NCI-H460 (cell line): ENCODE measurements at places on chromosomes 7 and 10. TPM values are rescaled to one million over a fixed set of nuclear protein-coding genes. Genes with fewer than 3 reads are reported as not detected.

The GOT1 gene
- total RNA-seq, result 152 and 157 TPM in 2 replicates

The HABP2 gene
- total RNA-seq, result not detected in 2 replicates

The TMEM236 gene
- total RNA-seq, result 0.10 and 0.17 TPM in 2 replicates

The SND1 gene
- total RNA-seq, result 184 and 193 TPM in 2 replicates

The SBDS gene
- 125 and 140 TPM in 2 replicates for total RNA-seq

The ZPBP gene
- total RNA-seq, result not detected in 2 replicates

The CTAGE4 gene
- total RNA-seq, result 0.12 TPM in 2 replicates

The TCAF2 gene
- total RNA-seq, result 23.0 and 28.9 TPM in 2 replicates

GRCh38 chr10:20247891-20248708 lies 431.9 kb downstream of the PLXDC2 start:
- no peak for DNase-seq

DNA sequence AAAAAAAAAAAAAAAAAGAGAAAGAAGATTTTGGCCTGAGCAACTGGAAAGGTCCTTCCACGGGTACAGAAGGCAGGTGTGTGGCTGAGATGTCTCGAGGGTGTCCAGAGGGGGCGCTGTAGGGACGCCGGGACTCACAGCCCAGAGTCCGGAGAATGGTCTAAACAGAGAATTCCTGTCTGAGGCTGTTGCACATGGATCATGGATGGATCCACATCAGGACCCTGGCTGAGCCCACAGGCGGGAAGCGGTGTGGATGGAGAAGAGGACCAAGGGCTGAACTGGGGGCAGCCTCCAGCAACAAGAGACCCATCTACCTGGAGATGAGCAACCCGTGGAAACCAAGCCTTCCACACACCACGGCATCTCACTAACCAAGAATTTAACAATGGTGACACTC lies 55.0 kb downstream of the PKD1L1 start:
- DNase-seq, result peak; percentile 4

DNA sequence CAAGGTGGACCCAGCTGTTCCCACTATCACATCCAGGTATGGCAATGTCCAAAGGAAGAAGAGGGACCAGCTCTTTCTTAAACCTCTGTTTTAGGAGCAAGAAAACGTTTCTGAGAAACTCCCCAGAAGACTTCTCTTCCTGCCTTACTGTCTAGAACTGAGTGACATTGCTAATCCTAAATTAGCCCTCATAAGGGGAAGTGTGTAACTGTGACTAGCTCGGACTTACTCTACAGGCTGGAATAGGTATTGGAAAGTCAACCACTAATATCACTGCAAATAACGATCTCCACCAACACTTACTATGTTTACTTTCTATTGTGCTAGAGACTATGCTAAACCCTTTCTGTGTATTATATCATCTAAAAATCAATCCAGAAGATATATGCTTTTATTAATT lies 49.9 kb upstream of the RELN start:
- DNase-seq, result no peak

DNA sequence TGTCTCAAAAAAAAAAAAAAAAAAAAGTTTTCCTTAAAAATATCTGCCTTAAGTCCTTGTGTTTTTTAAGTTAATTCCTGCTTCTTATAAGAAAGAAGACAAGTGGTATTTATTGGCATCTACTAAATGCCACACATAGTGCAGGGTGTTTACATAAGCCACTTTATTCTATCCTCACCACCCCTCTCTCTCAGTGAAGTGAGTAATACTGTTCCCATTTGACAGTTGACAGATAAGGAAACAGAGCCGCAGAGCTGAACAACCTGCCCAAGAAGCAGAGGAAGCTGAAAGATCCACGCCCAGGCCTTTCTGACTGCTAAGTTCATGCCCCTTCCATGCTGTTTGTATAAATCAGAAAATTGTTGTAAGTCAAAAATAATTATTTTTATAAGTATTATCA lies 54.1 kb downstream of the ABLIM1 start:
- peak; percentile 41 for DNase-seq

DNA sequence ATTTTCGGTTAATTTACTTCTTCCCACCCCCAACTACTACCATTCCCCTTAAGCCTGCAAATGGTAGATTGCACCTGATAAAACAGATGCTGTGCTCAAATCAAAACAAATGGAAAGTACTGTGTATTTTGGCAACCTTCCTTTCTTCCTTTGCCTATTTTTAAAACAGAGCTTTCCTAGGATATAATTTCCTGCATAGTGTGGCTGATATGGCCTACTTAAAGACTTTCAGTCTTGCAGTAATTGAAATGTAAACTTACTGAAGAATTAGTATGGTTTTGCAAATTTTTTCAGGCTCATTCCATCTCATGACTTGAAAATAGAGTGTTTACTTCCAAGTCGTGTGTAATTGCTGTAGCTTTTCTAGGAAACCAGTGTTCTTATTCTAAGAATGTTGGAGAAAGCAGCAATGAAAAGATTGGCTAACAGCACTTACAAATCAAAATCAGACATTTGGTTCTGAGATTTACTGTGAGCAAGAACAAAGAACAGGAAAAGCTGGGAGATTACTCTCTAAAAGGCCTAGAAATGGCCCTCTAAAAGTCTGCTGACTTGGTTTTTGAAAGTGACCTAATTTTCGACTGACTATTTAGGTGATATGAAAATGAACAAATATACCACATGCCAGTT lies 52.0 kb downstream of the REEP3 start:
- DNase-seq, result no peak

GRCh38 chr10:72044417-72045041 lies 43.8 kb downstream of the SPOCK2 start:
- no peak for DNase-seq

GRCh38 chr7:39565538-39565937 lies 666 bp upstream of the YAE1 start:
- no peak for DNase-seq

DNA sequence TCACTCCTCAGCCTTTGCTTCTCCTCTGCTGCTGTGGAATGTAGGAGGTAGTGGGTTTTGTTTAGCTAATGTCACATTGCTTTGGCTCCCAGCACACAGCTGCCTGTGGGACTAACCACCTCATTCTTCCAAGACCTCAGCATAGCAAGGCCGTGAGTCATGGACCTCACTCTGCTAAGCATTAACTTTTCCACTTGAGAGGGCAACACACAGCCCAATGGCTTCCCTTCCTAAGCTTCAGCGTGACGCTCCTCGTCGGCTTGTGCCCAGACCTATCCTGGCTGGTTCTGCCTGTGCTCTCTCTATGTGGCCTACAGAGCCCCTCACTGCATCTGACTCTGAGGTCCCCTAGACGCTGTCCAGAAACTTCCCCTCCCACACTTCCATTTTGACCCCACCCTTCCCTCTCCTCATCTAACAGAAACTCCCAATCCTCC lies 23.3 kb downstream of the MYOF start:
- peak; percentile 91 for DNase-seq

GRCh38 chr7:148670374-148670773 lies 28.3 kb upstream of the CUL1 start:
- no peak for DNase-seq

GRCh38 chr10:29761916-29762315 lies 127.1 kb upstream of the SVIL start:
- DNase-seq, result no peak

DNA sequence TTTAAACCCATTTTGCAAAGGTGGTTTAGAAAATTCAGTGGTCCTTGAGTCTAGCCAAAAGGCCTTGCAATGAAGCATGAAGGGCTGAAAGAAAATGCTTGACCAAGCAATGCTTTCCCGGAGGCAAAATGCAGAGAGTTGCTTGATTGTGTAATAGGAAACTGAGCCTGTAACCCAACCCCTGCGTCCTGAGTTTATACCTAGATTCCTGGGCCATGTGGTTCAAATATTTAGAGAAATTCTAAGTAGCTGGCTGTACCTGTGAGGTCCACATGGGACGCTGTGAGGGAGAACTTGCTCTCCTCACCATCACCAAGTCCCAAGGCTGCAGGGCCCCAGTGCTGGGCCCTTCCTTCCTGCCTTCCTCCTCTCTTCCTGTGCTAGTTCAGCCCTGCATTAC lies 45.7 kb downstream of the CXCL12 start:
- no peak for DNase-seq

DNA sequence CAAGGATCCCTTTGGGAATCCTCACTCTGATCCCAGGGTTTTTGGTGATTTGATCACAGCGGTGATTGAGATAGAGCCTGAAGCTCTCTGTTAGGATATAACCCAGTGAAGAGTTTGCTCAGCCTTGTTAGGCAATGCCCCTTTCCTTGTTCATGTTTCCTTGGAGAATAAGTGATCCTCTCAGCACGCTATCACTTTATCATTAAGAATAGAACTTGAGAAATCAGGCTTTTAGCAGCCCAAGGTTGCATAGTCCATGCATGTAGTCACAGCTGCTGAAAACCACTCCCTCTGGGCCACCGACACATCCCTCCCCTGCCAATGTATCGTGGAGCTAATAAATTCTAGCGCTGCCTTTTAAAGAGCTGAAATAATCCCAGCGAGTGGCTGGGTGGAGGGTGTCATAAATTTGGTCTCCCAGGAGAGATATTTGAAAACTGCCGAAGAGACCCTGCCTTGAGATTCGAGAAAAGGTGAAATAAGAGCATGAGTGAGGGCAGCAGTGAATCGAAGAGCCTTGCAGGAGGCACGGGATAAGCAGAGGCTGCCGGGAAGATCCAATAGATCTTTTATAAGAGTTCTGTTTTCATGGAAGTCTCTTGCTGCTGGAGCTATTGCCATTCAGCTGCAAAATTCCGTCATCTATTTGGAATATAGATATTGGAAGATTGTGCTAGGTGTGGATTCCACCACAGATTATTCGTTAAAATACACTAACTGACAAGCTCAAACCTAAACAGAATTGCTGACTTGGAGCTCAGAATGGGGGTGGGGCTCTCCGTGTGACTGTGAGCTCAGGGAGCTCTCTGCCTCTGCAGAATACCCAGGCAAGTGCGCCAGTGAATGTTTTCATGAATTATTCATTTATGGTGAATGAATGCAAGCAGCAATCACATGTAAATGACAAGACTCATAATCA lies 249.8 kb downstream of the TRIL start:
- DNase-seq, result no peak

- no peak for DNase-seq
Measured at GRCh38 chr10:70481831-70482530, 3.4 kb downstream of the PALD1 start.

- DNase-seq, result no peak
Measured at GRCh38 chr7:618539-619367, 99.1 kb upstream of the PDGFA start.

- no peak for DNase-seq
Measured at GRCh38 chr10:113937756-113938155, 83.3 kb downstream of the NHLRC2 start.

DNA sequence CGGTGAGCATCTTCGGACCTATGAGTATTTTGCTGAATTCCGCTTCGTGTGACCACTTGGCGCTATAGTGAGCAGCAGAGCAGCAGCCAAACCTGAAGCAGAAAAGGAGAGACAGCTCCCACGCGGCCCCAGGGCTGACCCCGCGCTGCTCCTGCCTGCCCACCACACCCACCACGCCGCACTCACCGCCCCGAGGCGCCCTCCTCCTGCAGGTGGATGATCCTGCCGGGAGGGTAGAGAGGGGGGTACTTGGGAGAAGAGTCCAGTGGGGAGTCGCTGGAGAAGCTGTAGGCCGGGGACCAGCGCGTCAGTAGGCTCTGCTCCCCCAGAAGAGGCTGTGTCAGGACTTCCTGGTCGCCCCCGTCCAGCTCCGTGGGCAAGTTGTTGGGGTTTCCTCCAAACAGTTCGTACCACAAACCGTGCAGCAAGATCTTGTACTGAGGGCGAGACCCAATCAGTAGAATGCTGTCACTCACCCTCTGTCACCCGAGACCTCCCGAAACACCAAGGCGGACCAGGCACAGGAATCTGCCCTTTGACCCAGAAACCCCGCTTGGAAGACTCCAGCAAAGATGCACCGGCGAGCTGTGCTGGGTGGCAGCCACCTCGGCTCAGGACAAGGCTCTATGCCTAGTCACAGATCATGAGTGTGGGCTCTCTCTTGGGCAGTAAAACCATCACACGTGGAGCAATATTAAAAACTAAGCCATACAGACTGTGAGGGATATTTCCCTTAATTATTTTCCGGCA lies 37.6 kb downstream of the DAGLB start:
- DNase-seq, result no peak

DNA sequence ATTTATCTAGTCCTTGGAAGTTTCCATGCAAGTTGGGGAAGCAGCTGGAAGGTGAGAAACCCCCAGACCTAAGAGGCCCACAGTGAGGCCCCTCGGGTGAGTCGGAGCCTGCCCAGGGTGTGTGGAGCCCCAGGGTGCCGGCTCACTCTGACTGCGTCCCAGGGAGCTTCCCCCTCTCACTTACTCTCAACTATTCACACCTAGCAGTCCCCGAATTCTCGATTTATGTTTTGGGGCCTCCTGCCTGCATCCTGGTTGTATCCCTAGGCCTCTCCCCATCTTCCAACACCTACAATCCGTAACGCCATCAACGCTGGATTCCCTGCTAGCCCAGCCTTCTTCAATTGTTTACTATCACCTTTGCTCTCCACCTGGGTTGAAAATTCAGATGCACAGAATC lies 63.9 kb downstream of the PRKAG2 start:
- no peak for DNase-seq

GRCh38 chr10:43444323-43444722 lies 7.4 kb downstream of the ZNF487 start:
- DNase-seq, result no peak

DNA sequence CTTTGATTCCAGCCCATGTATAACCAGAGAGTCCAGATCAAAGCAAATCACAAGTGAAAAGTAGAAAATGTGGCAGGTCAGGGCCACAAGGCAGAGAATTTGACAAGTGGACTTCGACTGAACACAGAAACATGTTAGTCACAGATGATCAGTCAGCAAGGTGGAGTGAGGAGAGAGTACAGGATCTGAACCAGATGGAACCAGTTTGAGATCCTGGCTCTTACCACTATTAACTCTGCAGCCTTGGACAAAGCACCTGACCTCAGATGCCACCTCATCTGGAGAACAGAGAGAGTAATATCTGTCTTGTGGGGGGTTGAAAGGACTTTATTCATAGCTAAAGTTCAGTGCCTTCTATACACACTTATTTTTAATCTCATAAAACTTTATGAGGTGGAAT lies 4.4 kb downstream of the MRLN start:
- DNase-seq, result no peak

DNA sequence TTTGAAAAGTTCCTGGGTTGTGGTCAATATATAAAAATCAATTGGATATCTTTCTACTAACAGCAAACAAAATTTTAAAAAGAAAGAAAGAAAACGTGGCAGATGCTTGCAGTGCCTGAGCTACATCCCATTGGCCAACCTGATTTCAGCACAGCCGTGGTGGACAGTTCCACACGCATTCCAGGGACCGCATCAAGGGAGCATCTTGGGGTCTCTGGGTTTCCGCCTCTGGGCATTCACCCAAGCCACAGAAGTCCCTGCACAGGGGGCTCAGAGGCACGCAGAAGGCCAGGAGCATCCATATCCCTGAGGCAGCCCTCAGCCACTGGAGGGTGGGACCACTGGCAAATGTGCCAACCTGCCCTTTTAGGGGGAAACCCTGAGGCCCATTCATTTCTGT lies 254.5 kb upstream of the RNF32 start:
- DNase-seq, result no peak

- no peak for DNase-seq
Measured at GRCh38 chr7:121404348-121404747, 8.2 kb upstream of the FAM3C start.

- no peak for DNase-seq
Measured at GRCh38 chr10:28892818-28893547, 215.7 kb downstream of the BAMBI start.
